ENCODE measurements at places on chromosomes 2 and 18.

DNA sequence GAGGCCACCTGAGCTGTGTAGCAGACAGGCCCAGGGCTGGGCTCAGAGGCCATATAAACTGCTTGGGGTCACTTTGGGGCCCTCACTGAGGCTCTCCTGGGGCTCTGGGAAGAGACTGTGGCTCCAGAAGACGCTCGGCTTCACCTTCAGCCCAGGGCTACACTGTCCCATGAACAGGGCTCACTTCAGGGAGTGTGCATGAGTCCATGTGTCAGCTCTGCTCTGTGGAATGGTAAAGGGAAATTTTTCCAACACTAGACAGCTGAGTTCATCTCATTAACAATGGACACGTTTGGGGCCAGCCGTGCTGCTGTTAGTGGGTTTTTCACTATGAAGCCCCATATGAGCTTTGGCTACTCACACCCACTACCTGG, 65.4 kb upstream of the TFCP2L1 start:
- no peak for DNase-seq

- DNase-seq, result no peak
These were observed 1941.9 kb upstream of the PIK3C3 start for GRCh38 chr18:40013001-40013609.

- DNase-seq, result no peak
These were observed 148.5 kb downstream of the TTC32 start for GRCh38 chr2:19753314-19753713.

- no peak for DNase-seq
These were observed 328.3 kb downstream of the LRATD1 start for GRCh38 chr2:14960686-14961324.

- no peak for DNase-seq
These were observed 30.5 kb downstream of the TCF7L1 start for GRCh38 chr2:85163675-85164074.

- peak; percentile 70 for DNase-seq
These were observed 868 bp downstream of the HSBP1L1 start for GRCh38 chr18:79965119-79965902.

GRCh38 chr2:111219285-111219684, 98.6 kb downstream of the BCL2L11 start:
- DNase-seq, result peak; percentile 52

GRCh38 chr2:117718048-117718447, 96.4 kb upstream of the DDX18 start:
- no peak for DNase-seq

GRCh38 chr18:63567276-63567675, 19.9 kb upstream of the SERPINB13 start:
- DNase-seq, result no peak

Data from NCI-H526 (cell line).